ENCODE measurements at places on chromosomes 7 and 10.

GRCh38 chr10:79316671-79317431 lies 30.4 kb upstream of the PPIF start:
- DNase-seq = peak; percentile 39

DNA sequence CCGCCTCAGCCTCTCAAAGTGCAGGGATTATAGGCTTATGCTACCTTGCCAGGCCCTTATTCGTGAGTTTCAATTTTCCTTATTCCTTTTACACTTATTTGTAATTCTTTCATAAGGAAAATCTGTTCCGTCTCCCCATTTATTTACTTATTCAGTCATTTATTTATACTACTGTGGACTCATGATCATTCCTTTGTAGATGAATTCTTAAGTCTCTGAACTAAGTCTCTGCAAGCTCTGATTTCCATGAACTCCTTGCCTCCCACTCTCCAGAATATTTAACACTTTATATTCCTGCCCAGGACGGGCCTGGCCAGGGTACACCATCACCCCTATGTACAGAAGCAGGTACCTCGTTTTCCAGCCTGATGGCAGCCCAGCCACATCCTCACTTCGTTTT lies 39.4 kb downstream of the PFKFB3 start:
- peak; percentile 50 for DNase-seq

- no peak for DNase-seq
Observed at GRCh38 chr7:71184609-71185008, 52.7 kb downstream of the GALNT17 start.

DNA sequence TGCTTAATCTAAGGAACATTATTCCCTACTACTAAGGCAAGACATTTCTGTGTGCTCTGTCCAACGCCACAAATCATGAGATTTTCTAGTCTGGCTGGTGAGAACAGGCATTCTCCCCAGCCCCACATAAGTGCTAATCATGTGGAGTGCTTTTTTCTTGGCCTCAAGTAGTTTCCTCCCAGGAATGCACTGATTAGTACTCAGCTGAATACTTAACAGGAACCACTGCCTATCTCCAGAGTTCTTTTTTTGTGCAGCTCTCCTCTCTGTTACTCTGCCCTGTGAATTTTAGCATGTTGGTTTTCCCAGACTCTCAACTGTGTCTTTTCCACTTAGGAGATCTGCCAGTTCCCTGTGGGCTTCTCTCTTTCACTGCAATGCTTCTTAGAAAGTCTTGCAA lies 1098.5 kb upstream of the LRRTM3 start:
- peak; percentile 55 for DNase-seq

- DNase-seq = no peak
Observed at GRCh38 chr10:133090654-133091053, 2.9 kb downstream of the ADGRA1 start.

DNA sequence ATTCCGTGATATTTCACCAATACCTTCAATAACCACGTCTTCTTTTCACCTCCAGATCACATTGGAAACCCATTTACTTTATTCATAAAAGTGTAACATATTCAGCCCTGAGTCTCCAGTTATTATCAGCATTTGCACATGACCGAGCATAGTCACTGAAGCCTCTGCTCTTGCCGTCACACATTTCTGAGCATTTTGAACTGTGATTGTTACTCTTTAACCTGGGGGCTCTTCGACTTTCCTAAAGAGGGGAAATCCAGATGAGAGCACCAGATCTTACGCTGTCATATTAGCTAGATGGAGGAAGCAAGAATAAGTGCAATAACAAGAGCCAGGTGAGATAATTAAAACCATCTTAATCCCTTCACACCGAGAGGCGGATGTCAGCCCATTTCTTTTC lies 260.0 kb upstream of the NRP1 start:
- DNase-seq = no peak

- no peak for DNase-seq
Observed at GRCh38 chr10:24681572-24682088, 42.1 kb downstream of the ARHGAP21 start.

- no peak for DNase-seq
Observed at GRCh38 chr10:83680470-83680891, 458.8 kb upstream of the GHITM start.
